ENCODE measurements at places on chromosomes 13 and 19.

GRCh38 chr13:30212256-30212655 lies 95.1 kb downstream of the KATNAL1 start:
- DNase-seq, result no peak

DNA sequence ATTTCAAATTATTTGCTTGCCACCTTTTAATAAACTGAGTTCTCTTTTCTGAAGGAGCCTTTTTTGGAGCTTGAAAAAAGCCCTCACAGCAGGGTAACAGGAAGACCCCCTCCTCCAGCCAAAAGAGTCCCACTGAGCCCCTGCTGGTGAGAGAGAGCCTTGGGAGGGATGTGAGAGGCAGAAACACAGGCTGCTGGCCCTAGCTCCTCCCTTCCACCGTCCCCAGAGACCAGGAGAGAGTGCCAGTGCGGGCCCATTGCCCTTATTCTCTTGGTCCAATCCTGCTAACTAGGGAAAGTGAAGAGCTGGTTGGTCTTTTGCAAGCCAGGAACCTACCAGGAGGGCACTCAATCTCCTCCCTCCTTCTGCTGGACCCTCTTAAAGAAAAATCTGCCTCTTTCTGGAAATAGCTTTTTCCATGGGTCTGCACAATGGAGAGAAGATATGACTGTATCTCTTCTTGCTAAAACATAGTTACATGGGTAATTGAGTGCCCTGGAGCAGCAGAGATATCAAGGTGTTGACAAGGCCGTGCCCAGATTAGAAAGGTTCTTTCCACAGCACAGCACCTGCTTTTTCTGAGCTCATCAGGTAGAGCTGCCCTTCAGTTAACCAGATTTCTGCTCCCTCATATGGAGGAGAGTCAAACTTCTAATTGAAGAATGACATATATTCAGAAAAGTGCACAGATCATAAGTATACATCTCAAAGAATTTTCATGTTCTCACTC lies 113.9 kb downstream of the LRCH1 start:
- peak; percentile 12 for DNase-seq

DNA sequence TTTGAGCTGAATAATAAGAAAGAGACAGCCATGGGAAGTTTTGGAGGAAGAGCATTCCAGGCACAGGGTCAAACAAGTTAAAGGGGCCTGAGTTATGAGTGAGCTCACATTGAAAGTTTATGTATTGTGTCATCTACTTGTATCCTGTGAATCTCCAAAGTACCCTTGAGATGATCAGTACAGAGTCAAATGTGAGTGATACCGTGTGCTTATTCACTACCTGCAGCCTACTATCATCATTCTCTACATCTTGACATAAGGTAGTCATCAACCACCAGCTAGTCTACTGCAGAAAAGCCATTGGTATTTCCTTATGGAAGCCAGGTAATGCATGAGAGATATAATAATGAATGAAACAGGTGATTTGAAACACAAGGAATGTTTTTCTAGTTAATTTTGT lies 3.0 kb upstream of the KCTD12 start:
- no peak for DNase-seq

- no peak for DNase-seq
Measured at GRCh38 chr19:23309926-23310325, 59.7 kb upstream of the ZNF724 start.

DNA sequence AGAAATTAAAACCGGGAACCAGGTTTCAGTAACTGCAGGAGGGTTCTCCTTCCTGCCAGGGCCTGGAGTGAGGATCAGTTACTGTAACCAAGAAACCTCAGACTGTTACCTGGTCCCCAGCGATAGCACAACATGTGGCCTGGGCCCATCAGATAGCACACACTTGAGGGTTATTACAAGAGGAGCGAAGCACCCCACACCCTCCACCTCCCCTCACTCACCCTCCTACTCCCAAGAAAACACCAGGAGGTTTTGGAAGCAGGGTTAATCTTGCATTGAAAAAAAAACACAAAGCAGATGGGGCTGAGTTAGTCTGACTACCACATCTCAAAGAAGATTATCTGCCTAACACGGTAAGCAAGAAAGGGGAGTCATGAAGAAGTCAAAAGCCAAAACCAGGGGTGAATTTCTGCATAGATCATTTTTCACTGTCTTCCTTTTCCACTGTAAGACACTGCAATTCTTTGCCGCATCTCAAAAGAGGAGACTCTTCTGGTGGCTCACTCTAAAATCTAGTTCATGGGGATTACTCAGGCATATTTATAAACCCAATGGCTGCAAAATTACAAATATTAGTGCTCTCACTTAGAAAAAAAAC lies 75.9 kb upstream of the DOCK9 start:
- peak; percentile 38 for DNase-seq

DNA sequence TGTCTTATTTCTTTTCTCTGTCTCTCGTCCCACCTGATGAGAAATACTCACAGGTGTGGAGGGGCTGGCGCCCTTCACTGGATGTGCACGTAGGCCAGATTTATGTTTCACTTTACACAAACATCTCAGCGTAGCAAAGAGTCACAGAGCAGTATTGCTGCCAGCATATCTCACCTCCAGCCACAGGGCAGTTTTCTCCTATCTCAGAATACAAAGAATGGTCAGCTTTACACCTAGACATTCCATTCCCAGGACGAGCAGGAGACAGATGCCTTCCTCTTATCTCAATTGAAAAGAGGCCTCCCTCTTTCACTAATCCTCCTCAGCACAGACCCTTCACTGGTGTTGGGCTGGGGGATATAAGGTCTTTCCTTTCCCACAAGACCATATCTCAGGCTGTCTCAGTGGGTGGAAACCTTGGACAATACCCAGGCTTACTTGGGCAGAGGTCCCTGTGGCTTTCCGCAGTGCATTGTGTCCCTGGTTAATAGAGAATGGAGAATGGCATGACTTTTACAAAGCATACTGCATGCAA lies 7.2 kb upstream of the ZNF611 start:
- DNase-seq, result no peak

DNA sequence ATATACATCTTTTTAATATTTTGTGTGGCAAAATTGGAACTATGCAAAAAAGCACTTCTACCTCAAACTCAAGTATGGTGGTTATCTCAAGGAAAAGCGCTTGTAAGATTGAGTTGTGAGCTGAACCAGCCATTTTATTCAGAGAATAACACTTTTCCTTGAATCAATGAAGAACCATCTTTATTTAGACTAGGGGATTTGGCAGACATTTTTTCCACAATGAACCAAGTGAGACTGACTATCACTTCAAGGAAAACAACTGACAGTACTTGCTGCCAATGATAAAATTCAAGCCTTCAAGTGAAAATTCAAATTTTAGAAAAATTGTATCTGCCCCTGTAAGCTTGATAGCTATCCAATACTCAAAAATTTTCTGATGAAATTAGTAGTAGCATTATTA lies 23.2 kb upstream of the SERTM1 start:
- DNase-seq, result no peak

DNA sequence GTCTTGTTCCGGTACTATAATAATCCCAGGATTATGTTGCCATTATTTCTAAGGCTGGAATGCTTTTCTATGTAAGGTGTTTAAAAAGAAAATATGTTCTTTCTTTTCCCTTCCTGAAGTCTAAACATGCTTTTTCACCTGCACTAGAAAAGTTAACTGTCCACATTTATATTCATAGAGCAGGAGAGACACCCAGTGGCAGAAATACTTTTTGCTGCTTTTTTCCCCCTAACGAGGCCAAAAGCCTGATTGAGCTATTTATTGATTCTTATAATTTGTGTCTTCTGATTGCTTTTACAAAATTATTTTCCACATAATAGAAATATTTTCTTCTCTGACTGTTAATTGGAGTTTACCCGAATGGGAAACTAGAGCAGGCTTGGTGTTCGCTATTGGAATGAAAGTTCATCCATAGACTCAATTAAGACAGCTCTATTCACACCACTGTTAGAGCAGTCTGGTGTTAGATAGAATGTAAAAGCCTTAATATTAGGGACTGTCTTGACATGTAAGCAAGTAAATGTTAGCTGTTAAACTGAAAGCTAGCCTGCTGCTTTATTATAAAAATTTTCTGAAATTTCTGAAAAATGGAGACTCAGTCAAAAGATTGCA lies 15.8 kb downstream of the GPR180 start:
- DNase-seq, result peak; percentile 43

GRCh38 chr19:5083547-5083965 lies 114.6 kb downstream of the KDM4B start:
- DNase-seq, result no peak

GRCh38 chr19:1811472-1811894 lies 593 bp downstream of the ATP8B3 start:
- peak; percentile 72 for DNase-seq

- DNase-seq, result no peak
Measured at GRCh38 chr13:97175041-97175440, 47.1 kb upstream of the MBNL2 start.

DNA sequence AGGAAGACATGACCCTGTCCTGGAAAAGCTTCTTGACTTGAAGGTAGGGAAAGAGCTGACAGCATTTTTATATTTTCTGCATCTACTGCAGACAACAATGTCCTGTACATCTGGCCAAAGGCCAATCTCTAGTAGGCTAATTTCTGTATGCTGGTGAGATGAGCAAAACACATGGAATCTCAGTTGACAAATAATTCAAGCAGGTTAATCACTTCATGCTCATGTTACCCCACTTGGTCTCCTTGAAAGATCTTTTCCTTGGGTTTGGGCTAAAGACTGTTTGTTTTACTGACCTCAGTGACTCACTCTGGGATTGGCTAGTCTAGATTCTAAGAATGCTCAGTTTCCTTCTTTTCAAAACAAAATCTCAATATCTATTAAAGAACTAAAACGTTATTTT lies 298.8 kb downstream of the LMO7 start:
- DNase-seq, result no peak

DNA sequence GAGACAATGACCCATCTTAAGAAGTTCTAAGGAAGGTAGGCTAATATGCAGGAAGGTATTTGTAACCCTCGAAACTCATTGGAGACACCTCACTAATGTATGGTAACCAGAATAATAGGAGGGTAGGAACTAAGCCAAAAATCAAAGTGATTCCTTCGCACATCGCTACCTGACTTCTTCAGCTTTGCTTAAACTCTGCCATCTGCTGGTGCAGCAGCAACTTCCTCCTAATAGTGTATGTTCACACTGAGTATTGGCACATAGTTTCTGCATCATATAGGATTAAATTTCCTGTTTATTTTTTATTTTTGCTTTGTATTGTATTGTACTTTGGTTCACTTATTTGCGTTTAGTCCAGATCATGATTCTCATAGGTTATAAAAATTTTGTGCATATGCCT lies 676.2 kb downstream of the GPC5 start:
- no peak for DNase-seq

DNA sequence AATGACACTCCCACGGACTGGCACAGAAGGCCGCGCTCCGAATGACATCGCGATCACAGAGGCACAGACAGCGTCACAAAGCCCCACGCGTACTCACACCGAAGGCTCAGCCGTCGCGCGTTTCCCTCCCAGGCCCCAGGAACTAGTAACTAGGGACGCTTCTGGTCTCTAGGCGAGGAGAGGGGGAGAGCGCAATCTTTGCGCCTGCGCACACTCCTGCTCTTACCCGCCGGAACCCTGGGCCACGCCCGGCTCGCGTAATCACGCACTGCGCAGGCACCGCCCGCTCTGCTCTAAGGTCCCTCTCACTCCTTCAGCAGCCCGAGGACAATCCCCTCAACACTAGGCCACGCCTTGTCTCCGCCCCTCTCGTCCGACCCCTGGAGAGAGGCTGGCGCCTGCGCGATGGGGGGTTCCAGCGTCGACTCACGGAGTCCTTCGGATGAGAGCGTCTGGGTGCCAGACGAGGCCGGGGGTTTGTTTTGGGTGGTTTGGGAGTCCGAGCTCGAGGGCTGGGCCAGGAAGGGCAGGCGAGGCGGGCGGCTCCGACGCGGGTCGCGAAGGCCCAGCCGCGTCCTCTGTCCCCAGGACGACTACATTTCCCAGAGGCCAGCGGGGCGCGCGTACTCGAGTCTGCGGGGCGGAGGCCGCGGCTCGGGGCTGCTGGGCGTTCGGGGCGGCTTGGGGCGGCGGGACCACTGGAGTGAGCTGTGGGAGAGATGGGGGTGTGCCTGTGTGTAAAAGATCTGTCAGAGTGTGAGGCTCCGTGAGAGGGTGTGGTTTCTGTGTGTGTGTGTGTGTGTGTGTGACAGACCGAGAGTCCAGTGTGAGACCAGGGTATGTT lies at the start of gene ZNF471:
TSS of gene ZNF471 (plus strand) at position 410 of the 844 bp plus-strand sequence. CDS start 3,717 bp downstream, outside the sequence.
- peak; percentile 81 for DNase-seq

GRCh38 chr19:35310811-35311465 lies 18.0 kb upstream of the CD22 start:
- no peak for DNase-seq

GRCh38 chr13:33785384-33785783 lies 32.6 kb upstream of the RFC3 start:
- DNase-seq, result no peak

DNA sequence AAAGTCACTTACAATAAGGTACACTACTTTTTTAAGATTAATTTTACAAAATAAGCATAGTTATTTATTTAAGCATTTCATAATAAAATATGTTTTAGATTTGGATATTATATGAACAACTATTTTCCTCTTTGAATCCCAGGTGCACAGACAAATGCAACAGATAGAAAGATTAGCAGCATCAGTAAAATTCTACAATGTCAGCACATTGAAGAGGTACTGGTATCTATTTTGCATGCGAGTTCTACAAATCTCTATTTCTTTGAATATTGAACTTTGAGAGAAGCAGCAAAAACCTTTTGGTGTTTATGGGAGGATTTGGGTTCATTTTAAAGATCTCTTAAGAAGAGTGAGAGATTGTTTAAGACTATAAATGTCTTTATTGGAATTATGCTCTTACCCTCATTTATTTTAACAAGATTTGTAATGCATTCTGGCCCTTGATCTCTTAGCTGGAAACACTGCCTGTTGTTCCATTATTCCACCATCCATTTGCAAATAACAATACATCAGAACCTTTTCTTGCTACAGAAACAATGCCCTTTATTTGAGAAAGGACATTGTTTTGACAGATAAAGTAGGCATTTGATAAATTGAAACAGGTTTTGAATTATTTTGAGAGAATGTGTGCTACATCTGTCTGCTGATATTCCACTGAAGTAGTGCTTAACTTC lies 558.8 kb upstream of the KLHL1 start:
- no peak for DNase-seq

DNA sequence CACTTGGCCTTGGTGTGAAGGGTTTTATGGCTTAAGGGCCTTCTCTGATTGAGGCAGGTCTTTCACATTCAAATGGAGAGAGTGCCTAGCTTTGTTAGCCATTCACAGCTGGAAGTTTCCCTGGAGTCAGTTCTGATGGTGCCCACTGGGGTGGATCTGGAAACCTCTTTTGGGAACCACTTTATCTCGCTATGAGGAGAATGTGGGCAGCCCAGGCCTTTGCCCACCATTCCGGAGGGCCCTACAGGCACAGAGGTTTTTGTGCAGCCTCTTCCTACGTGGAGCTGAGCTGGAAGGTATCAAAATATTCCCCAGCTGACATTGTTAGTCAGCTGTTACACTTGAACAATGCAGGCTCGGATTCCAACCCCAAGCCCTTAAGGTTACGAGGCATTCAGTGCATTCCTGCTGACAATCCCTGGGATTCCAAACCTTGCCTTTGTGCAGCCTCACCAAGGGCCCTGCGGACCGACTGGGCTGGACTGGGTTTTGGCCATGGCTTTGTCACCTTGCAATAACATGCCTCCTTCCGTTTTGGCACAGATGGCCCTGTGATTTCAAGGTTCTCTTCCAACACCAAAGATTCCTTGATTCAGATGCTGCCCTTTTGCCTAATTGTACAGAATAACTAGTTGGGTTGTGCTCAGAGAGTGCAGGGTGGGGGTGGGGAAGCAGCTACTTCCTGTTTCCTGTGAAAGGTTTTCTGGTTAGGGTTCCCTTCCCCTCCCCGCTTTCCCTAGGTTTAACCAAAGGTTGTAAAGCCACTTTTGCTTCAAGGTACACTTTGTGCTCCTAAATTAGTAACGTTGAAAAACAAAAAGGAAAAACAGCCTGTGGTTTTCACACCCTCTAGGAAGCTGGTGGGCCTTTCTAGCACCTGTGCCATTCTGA lies 27.0 kb downstream of the SAE1 start:
- peak; percentile 69 for DNase-seq
